ENCODE measurements at places on chromosomes 13 and 19. TPM values are rescaled to one million over a fixed set of nuclear protein-coding genes. Genes with fewer than 3 reads are reported as not detected.
A peak's percentile ranks its signal among the peaks of the same experiment; 100 is the strongest.

- peaks cover 47% of the 10 kb centered on the region for H3K4me1 ChIP-seq
- peak overlapping the region; percentile 86 for H3K27ac ChIP-seq
- peak overlapping the region; percentile 73 for H3K4me3 ChIP-seq
- H3K27me3 ChIP-seq: no peaks in the 10 kb centered on the region
- no peak for DNase-seq
Measured at GRCh38 chr13:31946091-31946770, 85.3 kb upstream of the FRY start.

MRPL34 gene
- 58.8 TPM for total RNA-seq

GRCh38 chr13:40016953-40017660, 361.6 kb downstream of the COG6 start:
- H3K27ac ChIP-seq: peak overlapping the region; percentile 83
- H3K36me3 ChIP-seq: no peaks in the 10 kb centered on the region
- no peaks in the 10 kb centered on the region for H3K27me3 ChIP-seq
- no peak for DNase-seq
- H3K4me3 ChIP-seq: no peak overlapping the region
- H3K4me1 ChIP-seq: peaks cover 17% of the 10 kb centered on the region

SLC10A2 gene
- not detected for total RNA-seq

DNA sequence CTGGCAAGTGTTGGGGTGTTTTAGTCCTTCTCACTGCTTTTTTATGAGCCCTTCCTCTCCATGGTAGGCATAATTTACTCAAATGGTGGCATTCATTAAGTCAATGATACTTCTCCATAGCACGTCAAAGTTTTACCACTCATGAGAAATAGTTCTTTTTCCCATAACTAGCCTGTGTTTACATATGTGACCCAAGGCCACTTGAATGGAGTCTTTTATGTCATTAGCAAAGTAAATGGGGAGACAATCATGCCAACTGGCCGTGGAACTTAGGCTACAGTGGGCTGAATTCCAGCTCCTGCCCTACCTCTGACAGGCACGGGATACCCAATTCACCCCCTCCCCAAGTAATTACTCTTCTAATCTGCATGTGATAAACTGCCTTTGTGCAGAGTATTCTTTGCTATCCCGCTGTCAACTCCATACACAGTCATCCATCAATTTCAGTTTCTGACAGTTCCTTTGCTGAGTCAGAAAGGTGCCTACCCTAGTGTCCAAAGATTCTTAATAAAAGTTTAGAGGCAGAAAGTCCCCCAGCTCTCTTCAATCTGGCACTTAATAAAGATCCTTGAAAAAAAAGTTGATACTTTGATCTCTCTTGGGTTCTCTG, 16.9 kb downstream of the PROSER1 start:
- DNase-seq: no peak
- peaks cover 77% of the 10 kb centered on the region for H3K36me3 ChIP-seq
- H3K27me3 ChIP-seq: no peaks in the 10 kb centered on the region
- H3K4me1 ChIP-seq: no peaks in the 10 kb centered on the region

ETV2 gene
- 0.44 TPM for total RNA-seq

DNA sequence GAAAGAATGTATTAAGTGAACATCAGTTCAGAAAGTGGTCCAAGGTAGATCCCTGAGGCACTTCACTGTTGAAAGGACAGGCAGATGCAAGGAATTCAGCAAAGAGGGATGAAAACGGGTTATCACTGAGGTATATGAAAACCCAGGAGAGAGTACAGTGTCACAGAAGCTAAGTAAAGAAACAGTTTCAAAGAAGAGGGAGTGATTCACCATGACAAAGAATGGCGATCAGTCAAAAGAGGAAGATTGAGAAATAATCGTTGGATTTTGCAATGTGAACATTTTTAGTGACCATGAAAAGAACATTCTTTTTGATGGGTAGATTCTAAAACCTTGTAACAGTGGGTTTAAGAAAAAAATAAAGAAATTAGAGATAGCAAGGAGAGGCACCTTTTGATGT, 99.3 kb downstream of the EPSTI1 start:
- no peak overlapping the region for H3K27ac ChIP-seq
- peak; percentile 80 for DNase-seq
- no peaks in the 10 kb centered on the region for H3K27me3 ChIP-seq

OSCAR gene
- 9.2 TPM for total RNA-seq

- no peaks in the 10 kb centered on the region for H3K4me1 ChIP-seq
- H3K27me3 ChIP-seq: no peaks in the 10 kb centered on the region
- H3K4me3 ChIP-seq: no peak overlapping the region
Measured at GRCh38 chr19:53182202-53182601, 11.0 kb downstream of the ZNF665 start.

- H3K4me1 ChIP-seq: no peaks in the 10 kb centered on the region
- peaks cover 24% of the 10 kb centered on the region for H3K27me3 ChIP-seq
- H3K27ac ChIP-seq: no peak overlapping the region
- no peak overlapping the region for H3K4me3 ChIP-seq
Measured at GRCh38 chr19:3790209-3790734, 4.1 kb upstream of the MATK start.

- H3K27ac ChIP-seq: no peak overlapping the region
- DNase-seq: no peak
- H3K4me1 ChIP-seq: no peaks in the 10 kb centered on the region
- no peaks in the 10 kb centered on the region for H3K36me3 ChIP-seq
- H3K4me3 ChIP-seq: no peak overlapping the region
Measured at GRCh38 chr19:47813995-47814328, 7.8 kb upstream of the CRX start.

GRCh38 chr19:660793-661426, 2.1 kb downstream of the RNF126 start:
- peak overlapping the region; percentile 87 for H3K4me3 ChIP-seq
- H3K36me3 ChIP-seq: peaks cover 7% of the 10 kb centered on the region
- DNase-seq: no peak
- peaks cover 31% of the 10 kb centered on the region for H3K4me1 ChIP-seq

- H3K27me3 ChIP-seq: no peaks in the 10 kb centered on the region
- no peak overlapping the region for H3K4me3 ChIP-seq
- H3K36me3 ChIP-seq: no peaks in the 10 kb centered on the region
- no peak overlapping the region for H3K27ac ChIP-seq
- H3K4me1 ChIP-seq: peaks cover 23% of the 10 kb centered on the region
Measured at GRCh38 chr13:95480131-95480545, 72.4 kb upstream of the CLDN10 start.

- no peaks in the 10 kb centered on the region for H3K27me3 ChIP-seq
- H3K4me1 ChIP-seq: peaks cover 9% of the 10 kb centered on the region
- no peak overlapping the region for H3K4me3 ChIP-seq
- no peaks in the 10 kb centered on the region for H3K36me3 ChIP-seq
- no peak for DNase-seq
Measured at GRCh38 chr13:79455331-79455730, 25.6 kb upstream of the NDFIP2 start.

DNA sequence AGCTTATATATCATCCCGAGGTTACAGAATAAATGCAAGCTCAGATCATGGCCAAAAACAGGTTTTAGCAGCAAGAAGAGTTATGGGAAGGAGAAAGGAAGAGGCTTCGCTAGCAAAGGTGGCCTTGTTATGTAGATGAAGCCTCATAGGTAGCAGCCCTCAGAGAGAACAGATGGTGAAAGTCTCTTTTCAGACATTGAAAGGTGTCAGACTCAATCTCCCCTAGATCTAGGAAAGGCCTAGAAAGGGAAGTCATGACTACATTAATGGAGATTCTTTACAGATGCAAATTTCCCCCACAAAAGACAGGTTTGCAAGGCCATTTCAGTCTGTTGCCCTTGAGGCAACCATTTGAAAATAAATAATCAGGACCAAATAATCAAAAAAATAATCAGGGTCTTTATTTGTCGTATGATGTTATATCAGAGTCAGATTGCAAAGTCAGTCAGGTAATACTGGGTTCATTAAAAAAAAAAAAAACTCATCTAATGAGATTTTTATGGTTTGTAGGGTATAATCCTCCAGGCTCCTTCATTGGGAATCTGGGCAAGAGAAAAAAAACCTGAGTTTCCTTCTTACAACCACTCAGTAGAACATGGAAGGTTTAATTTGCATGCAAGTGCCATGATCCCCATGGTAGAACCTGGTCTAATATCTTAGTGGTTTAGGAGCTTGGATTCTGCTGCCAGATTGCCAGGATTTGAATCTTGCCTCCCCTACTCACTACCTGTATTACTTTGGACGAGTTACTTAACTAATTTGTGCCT, 50.8 kb upstream of the HTR2A start:
- H3K27ac ChIP-seq: no peak overlapping the region
- no peak for DNase-seq
- no peak overlapping the region for H3K4me3 ChIP-seq
- H3K4me1 ChIP-seq: no peaks in the 10 kb centered on the region

DNA sequence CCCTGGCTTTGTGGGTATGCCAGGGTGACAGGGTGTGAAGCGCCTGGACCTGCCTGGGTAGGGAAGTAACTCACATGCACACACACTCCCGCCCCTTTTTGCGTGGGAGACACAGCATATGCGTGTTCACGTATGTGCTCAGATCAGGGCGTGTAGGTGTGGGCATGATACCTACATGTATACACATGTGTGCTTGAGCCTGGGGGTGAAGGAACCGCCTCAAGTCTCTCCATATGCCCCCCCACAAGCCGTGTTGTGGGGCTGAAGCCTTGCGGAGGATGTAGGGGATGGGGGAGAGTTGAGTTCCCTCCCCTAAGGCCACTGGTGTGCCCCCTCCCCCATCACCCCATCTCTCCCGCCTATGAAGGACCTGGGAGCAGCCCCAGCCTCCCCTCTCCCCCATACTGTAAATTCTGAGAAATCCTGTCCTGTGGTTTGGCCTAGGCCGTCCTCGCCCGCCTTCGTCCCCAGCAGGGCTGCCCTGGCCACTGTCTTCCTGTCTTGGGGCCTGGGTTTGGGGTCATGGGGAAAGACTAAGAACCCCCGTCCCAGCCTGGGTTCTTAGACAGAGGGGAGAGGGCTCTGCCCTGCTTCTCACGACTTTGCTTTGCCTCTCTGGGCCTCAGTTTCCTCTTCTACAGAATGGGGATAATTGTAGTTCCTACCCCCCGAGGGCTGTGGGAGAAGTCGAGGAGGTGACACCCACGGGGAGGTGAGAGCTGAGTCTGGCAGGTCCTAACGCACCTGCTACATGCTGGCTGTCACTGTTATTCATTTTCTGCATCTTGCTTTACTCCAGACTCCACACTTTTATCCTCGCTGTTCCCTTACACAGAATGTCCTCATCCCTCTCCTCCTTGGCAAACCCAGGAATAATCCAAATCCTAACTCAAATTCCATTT, 14.3 kb downstream of the ACTL9 start:
- H3K36me3 ChIP-seq: no peaks in the 10 kb centered on the region
- no peaks in the 10 kb centered on the region for H3K4me1 ChIP-seq
- DNase-seq: no peak
- no peak overlapping the region for H3K4me3 ChIP-seq
- no peak overlapping the region for H3K27ac ChIP-seq

GRCh38 chr13:21124852-21125251, 51.5 kb downstream of the SKA3 start:
- H3K27me3 ChIP-seq: no peaks in the 10 kb centered on the region
- no peak overlapping the region for H3K4me3 ChIP-seq
- H3K4me1 ChIP-seq: no peaks in the 10 kb centered on the region
- DNase-seq: peak; percentile 25
- H3K27ac ChIP-seq: no peak overlapping the region
- no peaks in the 10 kb centered on the region for H3K36me3 ChIP-seq

DNA sequence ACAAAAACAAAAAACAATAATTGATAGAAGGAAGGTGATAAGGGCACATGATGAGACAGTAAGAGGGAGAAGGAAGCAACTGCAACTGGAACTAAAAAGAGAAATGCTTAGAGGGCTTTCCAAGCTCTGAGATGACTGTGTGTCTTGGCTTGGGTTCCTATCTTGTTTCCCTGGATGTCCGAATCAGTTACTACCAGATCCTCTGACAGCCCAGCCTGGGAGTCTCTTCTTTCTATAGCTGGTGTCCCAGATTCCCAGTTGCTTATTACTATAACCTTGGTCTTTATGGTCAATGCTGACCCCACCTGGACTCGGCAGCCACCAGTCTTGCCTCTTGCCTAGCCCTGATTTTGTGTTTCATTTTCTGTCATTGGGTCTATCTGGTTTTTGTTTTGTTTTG, 116.4 kb downstream of the RFC3 start:
- H3K4me3 ChIP-seq: no peak overlapping the region
- no peak for DNase-seq
- H3K27me3 ChIP-seq: no peaks in the 10 kb centered on the region
- peaks cover 6% of the 10 kb centered on the region for H3K36me3 ChIP-seq

SIRT6 gene
- 33.2 TPM for total RNA-seq

FFAR3 gene
- not detected for total RNA-seq

ZNF527 gene
- 5.0 TPM for total RNA-seq

- H3K36me3 ChIP-seq: no peaks in the 10 kb centered on the region
- H3K27ac ChIP-seq: no peak overlapping the region
- H3K4me1 ChIP-seq: no peaks in the 10 kb centered on the region
- H3K4me3 ChIP-seq: no peak overlapping the region
Measured at GRCh38 chr13:94395860-94396259, 83.6 kb downstream of the DCT start.

DNA sequence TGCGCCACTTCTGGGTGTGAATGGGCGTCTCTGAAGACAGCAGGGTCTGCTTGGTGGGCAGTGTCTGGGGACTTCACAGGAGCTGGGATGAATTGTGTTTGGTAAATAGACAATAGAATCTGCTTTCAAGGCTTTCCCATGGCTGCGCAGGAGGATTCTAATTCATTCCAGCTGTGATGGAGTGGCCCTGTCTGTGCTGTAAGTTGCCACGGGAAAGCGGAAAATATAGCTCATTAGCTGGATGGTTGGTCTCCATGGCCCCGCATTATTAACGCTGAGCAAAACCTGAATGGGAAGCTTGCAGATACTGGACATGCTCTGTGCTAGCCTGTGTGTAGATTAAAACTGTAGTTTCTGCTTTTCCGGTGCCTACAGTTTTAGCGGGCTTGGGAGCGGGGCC, 15.6 kb upstream of the C1QTNF9 start:
- no peak overlapping the region for H3K27ac ChIP-seq
- no peak for DNase-seq
- no peaks in the 10 kb centered on the region for H3K4me1 ChIP-seq

ZNF565 gene
- total RNA-seq: 3.6 TPM

GRCh38 chr19:48722196-48722708, 2.7 kb upstream of the MAMSTR start:
- no peak overlapping the region for H3K27ac ChIP-seq
- no peak for DNase-seq
- no peak overlapping the region for H3K4me3 ChIP-seq
- H3K36me3 ChIP-seq: no peaks in the 10 kb centered on the region
- H3K4me1 ChIP-seq: peaks cover 13% of the 10 kb centered on the region

ZNF471 gene
- not detected for total RNA-seq

Data from MCF 10A (cell line).